Lower lobe of right lung (tissue), 2 donors: ENCODE measurements at places on chromosomes 16 and 17. TPM values are rescaled to one million over a fixed set of nuclear protein-coding genes. Genes with fewer than 3 reads are reported as not detected.

The B4GALNT2 gene
- total RNA-seq: 0.15 TPM

DNA sequence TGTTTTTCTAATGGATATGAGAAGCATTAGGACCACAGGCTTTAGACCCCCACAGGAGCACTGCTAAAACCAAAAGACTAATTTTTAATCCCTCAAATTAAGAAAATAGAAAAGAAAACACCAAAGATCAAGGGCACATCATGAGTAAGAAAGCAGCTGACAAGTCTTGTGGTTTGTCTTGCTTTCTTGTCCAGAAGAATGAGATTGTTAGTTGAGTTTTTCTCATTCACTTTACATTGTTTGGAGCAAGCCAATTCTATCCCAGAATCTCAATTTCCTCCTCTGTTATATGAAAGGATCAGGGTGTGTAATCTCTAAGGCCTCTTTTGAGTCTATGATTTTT, 899.0 kb downstream of the KCNJ2 start:
- H3K4me3 ChIP-seq: no peak overlapping the region
- H3K4me1 ChIP-seq: no peaks in the 10 kb centered on the region
- H3K27me3 ChIP-seq: no peaks in the 10 kb centered on the region
- no peaks in the 10 kb centered on the region for H3K36me3 ChIP-seq
- DNase-seq: no peak
- no peak overlapping the region for H3K27ac ChIP-seq

GRCh38 chr16:47705266-47705665, 244.1 kb downstream of the PHKB start:
- H3K4me3 ChIP-seq: no peak overlapping the region
- no peak for DNase-seq
- H3K27me3 ChIP-seq: no peaks in the 10 kb centered on the region
- no peak overlapping the region for H3K27ac ChIP-seq

The SSTR5 gene
- total RNA-seq: not detected

- peaks cover 22% of the 10 kb centered on the region for H3K4me1 ChIP-seq
- no peak overlapping the region for H3K4me3 ChIP-seq
- no peaks in the 10 kb centered on the region for H3K27me3 ChIP-seq
- no peak overlapping the region for H3K27ac ChIP-seq
- no peak for DNase-seq
Observed at GRCh38 chr17:45234641-45235415, 13.1 kb downstream of the FMNL1 start.

GRCh38 chr16:28935924-28936783, 4.4 kb downstream of the CD19 start:
- peaks cover 7% of the 10 kb centered on the region for H3K4me1 ChIP-seq
- peak; percentile 90 for DNase-seq
- H3K27me3 ChIP-seq: no peaks in the 10 kb centered on the region
- H3K4me3 ChIP-seq: peak overlapping the region; percentile 39
- no peak overlapping the region for H3K27ac ChIP-seq

The ACLY gene
- total RNA-seq: 105 TPM

- H3K27me3 ChIP-seq: no peaks in the 10 kb centered on the region
- no peaks in the 10 kb centered on the region for H3K36me3 ChIP-seq
- no peak overlapping the region for H3K4me3 ChIP-seq
- peak; percentile 29 for DNase-seq
- H3K4me1 ChIP-seq: no peaks in the 10 kb centered on the region
Observed at GRCh38 chr16:84421081-84421937, 53.0 kb downstream of the ATP2C2 start.

The GH1 gene
- total RNA-seq: not detected

DNA sequence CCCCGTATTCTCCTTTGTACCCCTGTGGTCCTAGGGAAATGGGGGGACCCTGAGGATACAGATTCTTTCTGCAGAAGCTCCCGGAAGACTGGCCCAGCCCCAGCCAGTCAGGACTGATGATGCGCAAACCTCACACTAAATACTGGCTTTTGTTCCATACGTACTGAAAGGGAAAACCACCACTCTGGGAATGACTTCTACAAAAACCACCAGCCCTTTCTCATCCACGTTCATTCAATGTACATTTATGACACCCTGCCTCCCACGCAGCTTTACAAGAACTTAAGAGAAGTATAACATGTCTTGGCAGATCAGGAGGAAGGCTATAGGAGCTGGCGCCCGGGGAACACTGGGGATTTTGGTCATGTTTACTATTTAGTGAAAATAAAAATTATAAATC, 70.6 kb downstream of the MARCHF10 start:
- H3K27me3 ChIP-seq: no peaks in the 10 kb centered on the region
- no peak for DNase-seq
- H3K4me3 ChIP-seq: no peak overlapping the region
- H3K36me3 ChIP-seq: no peaks in the 10 kb centered on the region
- H3K27ac ChIP-seq: no peak overlapping the region

The TOM1L1 gene
- 34.1 TPM for total RNA-seq

DNA sequence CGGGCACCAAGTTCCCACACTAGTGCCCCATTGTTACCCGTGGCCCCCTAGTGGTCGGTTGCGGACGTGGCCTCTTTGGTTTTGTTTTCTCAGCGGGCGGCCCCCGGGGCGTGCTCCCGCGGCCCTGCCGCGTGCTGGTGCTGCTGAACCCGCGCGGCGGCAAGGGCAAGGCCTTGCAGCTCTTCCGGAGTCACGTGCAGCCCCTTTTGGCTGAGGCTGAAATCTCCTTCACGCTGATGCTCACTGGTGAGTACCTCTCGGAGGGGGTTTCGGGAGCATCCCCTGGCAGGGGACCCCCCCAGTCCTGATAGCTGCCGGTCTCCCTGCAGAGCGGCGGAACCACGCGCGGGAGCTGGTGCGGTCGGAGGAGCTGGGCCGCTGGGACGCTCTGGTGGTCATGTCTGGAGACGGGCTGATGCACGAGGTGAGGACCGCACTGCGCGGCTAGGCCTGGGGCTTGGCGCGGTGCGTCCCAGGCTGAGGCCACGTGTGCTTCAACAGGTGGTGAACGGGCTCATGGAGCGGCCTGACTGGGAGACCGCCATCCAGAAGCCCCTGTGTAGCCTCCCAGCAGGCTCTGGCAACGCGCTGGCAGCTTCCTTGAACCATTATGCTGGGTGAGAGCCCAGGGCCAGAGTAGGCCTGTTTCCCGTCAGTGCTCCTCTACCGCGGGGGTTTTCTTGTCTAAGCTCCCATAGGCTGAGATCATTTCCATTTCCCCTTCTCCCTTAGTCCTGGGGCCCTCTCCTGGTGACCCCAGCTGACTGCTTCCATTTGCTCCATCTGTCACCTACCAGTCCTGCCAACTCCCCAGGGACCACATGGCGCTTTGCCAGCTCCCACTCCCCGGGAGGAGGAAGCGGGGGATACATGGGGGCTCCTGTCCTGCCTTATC, 1.7 kb downstream of the SPHK1 start:
- no peaks in the 10 kb centered on the region for H3K27me3 ChIP-seq
- H3K27ac ChIP-seq: no peak overlapping the region
- H3K4me3 ChIP-seq: peak overlapping the region; percentile 70
- H3K36me3 ChIP-seq: peaks cover 17% of the 10 kb centered on the region

GRCh38 chr16:86252596-86252995, 257.7 kb upstream of the FOXF1 start:
- H3K4me1 ChIP-seq: no peaks in the 10 kb centered on the region
- no peak overlapping the region for H3K4me3 ChIP-seq
- H3K36me3 ChIP-seq: no peaks in the 10 kb centered on the region
- H3K27me3 ChIP-seq: no peaks in the 10 kb centered on the region

- H3K27me3 ChIP-seq: no peaks in the 10 kb centered on the region
- no peak for DNase-seq
- no peak overlapping the region for H3K27ac ChIP-seq
- H3K4me1 ChIP-seq: peaks cover 16% of the 10 kb centered on the region
Observed at GRCh38 chr17:8469964-8470363, 34.3 kb downstream of the NDEL1 start.

DNA sequence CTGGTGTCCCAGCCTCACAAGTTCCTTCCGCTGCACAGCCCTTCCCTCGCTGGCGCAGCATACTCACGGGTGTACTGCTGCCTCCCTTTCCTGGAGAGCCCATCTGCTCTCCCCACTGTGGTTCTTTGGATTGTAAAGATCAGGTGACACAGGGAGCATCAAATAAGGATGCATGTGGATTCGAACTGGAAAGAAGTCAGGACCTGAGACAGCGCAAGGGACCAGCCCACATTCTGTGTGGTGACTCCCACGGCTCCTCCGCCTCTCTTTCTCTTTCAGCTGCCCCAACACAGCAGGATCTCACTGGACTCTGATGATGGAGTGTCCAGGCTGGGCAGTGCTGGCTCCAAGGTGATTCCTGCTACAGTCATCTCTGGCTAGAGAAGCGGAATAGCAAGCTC, 8.1 kb downstream of the LDAF1 start:
- no peak overlapping the region for H3K4me3 ChIP-seq
- H3K36me3 ChIP-seq: peaks cover 67% of the 10 kb centered on the region
- no peak overlapping the region for H3K27ac ChIP-seq
- H3K4me1 ChIP-seq: peaks cover 20% of the 10 kb centered on the region
- no peak for DNase-seq

DNA sequence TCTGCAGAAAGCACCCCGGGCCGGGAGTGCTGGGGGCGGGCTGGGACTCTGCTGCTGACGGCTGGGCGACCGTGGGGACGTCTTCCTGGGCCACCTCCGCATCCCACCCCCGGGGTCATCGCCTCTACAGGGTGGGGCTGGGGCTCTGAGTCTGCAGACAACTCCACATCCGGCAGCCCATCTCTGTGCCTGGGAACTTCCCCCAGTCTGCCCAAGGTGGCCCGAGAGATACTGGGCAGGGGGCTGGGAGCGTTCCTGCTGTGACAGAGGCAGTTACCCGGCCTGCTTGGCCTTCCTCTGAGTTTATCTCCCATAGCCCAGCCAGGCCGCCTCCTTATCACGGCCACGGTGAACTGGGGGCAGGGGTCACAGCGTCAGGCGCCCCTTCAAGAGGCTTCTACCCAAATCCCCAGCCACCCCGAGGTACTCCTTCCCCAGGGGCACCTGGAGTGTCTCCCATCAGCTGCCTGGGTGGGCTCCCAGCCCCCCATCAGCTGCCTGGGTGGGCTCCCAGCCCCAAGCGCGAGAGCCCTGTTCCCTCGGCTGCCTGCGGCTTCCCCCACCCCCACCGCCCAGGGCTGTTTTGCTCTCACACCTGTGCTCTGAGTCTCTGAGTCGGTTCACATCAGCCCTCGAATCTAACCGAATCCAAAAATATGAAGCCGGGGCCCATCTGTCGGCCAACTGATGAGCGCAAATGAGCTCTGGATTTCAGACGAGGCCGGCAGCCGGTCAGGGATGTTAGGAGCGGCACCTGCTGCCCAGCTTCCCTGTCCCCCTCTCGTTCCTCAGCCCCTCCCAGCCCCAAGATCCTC, 15.6 kb upstream of the CBFA2T3 start:
- no peaks in the 10 kb centered on the region for H3K36me3 ChIP-seq
- peaks cover 53% of the 10 kb centered on the region for H3K27me3 ChIP-seq
- H3K4me1 ChIP-seq: no peaks in the 10 kb centered on the region
- H3K27ac ChIP-seq: no peak overlapping the region
